ENCODE measurements at places on chromosomes 2 and 18.

DNA sequence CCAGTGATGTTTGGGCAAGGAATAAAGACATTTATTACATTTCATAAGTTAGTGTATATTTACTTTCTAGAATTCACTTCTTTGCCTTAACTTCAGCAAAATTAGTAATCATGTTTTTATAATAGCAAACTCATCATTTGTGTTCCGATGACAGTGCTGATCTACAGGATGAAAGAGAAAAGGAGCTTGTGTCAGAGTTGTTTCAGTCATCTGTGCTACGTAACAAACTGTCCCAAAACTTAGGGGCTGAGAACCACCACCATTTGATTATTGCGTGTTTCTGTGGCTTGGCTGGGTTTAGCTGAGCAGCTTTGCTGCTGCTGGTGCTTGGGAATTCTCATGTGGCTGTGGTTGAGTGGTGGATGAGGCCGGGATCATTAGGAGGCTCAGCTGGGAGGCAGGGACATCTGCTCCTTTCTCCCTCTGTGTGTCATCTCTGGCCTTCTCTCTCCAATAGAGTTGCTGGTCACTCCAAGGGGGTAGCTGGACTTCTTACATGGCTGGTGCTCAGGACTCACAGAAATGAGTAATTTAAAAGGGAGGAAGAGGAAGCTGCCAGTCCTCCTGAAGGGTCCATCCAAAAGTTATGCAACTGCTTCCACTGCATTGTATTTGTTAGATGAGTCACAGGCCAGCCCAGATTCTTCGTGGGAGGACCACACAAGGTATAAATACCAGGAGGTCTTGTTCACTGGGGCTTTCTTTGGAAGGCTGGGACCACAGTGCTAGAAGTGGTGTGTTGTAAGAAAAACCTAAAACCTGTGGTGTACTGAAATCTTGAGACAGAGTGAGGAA, 43.4 kb upstream of the HAAO start:
- DNase-seq, result peak; percentile 35

GRCh38 chr18:47987388-47987699, 56.9 kb upstream of the SMAD2 start:
- no peak for DNase-seq

GRCh38 chr18:42559069-42559690, 556.3 kb downstream of the RIT2 start:
- DNase-seq, result no peak

DNA sequence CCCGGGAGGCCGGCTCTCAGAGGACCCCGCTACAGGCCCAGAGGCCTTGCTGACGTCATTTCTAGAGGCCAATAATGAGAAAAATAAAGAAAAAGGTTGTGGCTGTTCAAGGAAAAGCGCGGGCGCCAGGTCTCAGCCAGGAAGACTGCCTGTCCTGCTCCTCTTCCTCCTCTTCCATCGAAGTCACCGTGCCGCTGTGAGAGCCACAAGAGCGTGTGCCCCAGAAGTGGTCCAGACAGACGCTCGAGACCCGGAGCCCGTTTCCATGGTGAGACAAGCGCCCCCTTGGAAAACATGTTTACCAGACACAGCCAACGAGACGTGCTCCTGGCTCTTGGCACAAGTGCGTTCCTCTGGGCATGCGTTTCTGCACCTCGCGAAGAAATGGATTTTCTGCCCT, 210.5 kb downstream of the HDAC4 start:
- no peak for DNase-seq

- DNase-seq, result no peak
Observed at GRCh38 chr18:78873926-78874500, 105.6 kb upstream of the SALL3 start.

- DNase-seq, result no peak
Observed at GRCh38 chr2:188663301-188663700, 310.9 kb upstream of the COL3A1 start.

DNA sequence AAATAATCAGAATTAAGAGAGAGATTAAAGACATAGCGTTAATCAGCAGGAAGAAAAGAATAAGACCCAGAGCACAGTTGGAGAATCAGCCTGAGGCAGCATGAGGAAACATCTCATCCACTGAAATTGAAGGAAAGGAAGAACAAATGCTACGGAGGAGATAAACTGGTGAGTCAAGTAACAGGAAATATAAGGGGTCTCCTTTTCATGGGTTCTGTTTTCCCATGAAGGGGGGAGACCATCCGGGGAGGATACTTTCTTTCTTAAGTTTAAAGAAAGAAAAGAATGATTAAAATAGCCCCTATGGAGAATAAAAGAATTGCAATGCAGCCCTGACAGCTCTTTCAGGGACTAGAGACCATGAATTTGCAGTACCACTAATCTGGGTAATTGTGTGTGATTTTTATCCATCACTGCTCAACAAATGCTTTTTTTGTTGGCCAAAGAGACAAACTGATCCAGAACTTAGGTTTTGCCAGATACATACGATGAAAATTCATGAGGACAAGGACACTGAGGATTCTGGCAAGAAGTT, 17.7 kb downstream of the ROCK2 start:
- DNase-seq, result no peak

- no peak for DNase-seq
Observed at GRCh38 chr2:68292108-68292710, 27.5 kb downstream of the CNRIP1 start.

GRCh38 chr2:188623995-188624643, 332.4 kb downstream of the GULP1 start:
- no peak for DNase-seq

GRCh38 chr2:76564734-76565133, 854.0 kb upstream of the GCFC2 start:
- DNase-seq, result no peak

DNA sequence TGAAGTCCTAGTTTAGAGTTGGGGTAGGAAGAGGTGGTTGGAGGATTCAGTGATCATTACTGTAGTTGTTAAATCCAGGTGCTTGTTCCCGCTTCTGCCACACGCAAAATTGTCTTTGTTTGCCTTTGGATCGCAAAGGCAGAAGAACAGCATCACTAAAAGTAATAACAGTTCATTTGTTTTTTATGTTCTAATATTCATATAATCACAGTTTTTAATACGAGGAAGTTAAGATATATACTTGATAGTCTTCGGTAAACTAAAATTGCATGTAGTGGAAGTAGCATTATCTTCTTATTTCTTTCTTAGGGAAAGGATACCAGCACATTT, 365 bp downstream of the NDUFB3 start:
- DNase-seq, result no peak

GRCh38 chr18:74897971-74898657, 300.4 kb downstream of the ZNF407 start:
- DNase-seq, result no peak

DNA sequence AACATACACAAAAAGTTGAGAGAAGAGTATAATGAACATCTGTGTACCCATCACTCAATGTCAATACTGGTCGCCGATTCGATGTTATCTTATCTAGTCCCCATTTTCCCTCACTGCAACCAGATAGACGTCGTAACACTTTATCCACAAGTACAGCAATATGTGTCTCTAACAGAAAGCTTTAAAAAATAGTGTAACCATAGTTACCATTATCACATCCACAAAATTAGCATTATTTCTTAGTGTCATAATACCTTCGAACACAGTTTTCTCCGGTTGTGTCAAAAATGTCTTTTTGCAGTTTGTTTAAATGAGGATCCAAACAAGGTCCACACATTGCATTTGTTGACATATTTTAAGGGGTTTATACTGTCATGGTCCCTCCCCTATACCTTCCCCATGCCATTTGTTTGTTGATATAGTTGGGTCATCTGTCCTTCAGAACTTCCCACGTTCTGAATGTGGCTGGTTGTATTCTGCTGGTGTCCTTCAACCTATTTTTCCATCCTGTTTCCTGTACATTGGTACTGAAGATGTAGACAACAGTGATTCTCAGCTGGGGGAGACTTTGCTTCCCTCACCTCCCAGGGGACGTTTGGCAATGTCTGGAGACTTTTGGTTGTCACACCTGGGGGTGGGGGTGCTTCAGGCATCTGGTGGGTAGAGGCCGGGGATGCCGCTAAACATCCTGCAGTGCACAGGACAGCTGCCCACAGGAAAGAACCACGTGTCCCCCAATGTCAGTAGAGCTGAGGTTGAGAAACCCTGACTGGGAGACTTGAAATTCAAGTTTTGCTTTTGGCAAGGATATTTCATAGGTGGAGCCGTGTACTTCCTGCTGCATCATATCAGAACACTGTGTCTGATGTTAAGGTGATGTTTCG, 72.7 kb upstream of the SPRED2 start:
- no peak for DNase-seq

GRCh38 chr2:36356298-36356989, 866 bp downstream of the CRIM1 start:
- peak; percentile 38 for DNase-seq

- DNase-seq, result peak; percentile 22
Observed at GRCh38 chr2:69565431-69565839, 78.1 kb downstream of the AAK1 start.

DNA sequence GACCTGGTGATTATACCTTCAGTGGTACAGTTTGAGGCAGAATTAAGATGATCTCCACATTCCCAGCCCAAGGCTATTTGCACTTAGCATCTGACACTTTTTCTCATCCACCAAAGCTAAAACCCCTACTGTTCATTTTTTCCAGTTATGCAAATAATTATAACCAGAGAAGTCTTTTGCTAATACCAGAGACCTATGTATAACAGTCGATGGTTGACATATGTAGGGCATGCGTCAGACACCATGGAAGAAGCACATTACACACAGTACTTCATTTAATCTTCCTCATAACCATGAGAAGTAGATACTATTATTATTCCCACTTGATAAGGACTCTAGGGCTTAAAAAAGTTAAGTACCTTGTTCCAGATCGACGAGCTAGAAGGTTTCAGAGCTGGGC, 36.5 kb downstream of the AP1S3 start:
- DNase-seq, result no peak

- no peak for DNase-seq
Observed at GRCh38 chr2:204551512-204551863, 6.2 kb downstream of the PARD3B start.

- no peak for DNase-seq
Observed at GRCh38 chr2:117537032-117537431, 277.5 kb upstream of the DDX18 start.

DNA sequence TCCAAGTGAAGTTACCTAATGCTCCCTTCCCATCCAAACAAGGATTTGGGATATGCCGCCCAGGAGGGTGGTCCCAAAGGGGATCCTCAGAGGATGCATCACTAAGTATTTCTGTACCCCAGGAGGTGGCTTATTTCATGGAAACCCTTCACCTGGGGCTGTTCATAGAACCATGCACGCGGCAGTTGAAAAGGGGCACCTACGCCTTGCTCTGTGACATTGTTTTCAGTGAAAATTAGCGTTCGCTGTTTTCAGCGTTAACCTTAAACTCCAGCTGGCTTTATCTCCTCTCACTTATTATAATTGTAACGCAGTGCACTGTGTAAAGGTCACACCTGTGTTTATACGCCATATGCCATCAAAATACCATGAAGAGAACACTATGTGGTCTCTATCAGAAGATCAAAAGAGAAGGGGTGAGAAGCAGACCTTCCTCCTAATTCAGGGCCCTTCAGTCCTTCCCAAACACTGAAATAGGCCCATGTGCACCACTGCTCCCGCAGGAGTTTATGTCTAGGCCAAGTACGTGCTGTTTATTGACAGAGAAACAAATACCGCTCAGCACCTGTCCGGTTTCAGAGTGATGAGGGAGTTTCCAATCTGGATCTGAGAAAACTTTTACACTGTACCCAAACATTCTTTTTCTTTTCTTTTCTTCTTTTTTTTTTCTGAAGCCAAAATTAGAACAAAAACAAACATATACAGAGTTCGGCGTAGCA, 162.1 kb downstream of the BCL2 start:
- DNase-seq, result peak; percentile 60

DNA sequence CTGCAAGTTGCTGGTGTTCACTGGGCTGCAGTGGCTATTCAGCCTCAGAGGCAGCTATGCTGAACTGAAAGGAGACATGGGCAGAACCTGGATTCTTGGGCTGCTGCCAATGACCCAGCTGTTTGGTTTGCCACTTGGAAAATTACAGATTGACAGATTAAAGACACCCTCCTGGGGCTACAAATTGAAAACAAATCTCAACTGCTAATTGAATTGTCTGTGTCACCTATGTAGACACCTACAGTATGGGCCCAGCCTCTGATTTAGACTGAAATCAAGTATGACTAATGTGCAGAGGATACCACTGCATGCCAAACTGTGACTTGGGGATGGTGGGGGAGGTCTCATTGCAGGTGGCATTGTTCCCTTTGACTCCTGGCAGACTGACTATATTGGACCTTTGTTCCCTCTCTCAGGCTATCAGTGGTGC, 42.8 kb downstream of the ITSN2 start:
- no peak for DNase-seq

- DNase-seq, result no peak
Observed at GRCh38 chr2:178287652-178288344, 93.5 kb downstream of the OSBPL6 start.

- DNase-seq, result no peak
Observed at GRCh38 chr2:231278868-231279267, 80.4 kb downstream of the ARMC9 start.

- DNase-seq, result peak; percentile 25
Observed at GRCh38 chr2:68251855-68252399, 405 bp downstream of the PPP3R1 start.

DNA sequence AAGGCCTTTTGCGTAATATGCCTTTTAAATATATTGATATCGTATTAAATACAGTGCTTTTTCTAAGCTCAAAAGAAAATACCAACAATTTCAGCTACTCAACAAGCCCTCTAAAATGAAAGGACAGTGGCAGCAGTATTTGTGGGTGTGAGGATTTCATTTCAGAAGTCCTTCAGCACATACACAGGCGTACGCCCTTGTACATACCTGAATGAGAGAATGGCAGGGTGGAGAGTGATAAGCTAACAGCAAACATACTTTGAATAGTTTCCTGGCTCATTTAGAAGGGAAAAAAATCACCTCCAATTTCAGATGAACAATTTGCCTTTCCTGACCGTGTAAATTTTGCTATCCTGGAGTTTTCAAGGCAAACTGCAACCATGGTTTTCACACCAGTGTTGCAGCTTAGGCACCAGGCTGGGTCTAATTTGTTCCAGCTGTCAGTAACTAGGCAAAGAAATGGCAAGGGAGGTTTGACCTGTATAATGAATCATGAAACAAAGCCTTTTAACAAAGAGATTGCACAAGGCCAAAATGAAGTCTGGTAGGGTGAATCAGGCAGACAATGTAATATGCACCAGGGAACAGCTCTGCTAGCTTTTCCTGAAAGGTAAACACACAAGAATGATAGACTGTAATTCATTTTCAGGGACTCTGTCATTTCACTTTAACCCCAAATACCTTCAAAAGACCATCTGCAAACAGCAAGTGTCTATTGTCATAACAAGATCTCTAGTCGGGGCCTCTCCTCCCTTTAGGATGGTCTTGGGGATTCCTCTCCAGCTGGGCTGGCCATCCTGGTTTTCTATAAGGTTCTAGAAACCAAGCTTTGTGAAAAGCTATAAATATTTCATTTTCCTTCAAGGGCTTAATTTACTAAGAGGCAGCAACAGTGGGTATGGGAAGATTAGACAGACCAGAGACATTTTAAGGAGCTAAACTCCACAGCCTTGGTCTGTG, 11.5 kb downstream of the ANKRD29 start:
- DNase-seq, result no peak

All from gastrocnemius medialis (tissue), 4 donors.